ENCODE measurements at places on chromosomes 4 and X.
A peak's percentile ranks its signal among the peaks of the same experiment; 100 is the strongest.

DNA sequence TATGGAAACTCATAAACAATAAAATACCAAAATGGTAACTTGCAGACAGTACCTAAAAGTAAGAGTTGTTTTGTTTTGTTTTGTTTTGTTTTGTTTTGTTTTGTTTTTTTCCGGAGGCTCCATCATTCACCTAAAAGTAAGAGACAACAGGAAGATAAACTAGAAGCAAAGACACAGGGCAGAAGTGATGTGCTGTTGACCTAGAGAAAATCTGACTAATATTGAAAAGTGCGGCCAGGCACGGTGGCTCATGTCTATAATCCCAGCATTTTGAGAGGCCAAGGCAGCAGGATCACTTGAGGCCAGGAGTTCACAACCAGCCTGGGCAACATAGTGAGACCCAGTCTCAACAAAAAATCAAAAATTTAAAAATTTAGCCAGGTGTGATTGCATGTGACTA lies 5.6 kb upstream of the CENPC start:
- H3K27ac ChIP-seq, result no peak overlapping the region
- no peaks in the 10 kb centered on the region for H3K36me3 ChIP-seq
- no peak for DNase-seq
- peaks cover 5% of the 10 kb centered on the region for H3K4me1 ChIP-seq
- H3K27me3 ChIP-seq, result no peaks in the 10 kb centered on the region

DNA sequence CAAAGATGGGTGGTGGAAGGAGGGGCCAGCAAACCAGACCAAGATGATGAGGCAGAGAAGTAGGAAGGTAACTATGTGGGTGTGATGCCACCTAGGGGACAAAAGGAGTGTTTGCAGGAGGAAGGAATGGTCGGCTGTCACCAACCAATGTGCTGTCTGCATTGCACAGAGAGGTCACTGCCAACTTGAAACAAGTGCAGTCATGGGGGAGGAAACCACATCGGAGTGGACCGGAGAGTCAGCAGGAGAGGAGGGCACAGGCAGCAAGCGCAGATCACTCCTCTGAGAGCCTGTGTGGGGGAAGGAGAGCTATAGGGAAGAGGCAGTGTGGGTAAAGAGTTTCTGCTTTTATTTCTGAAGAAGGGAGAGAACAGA lies 38.5 kb upstream of the FGFBP2 start:
- DNase-seq, result peak; percentile 58
- H3K36me3 ChIP-seq, result no peaks in the 10 kb centered on the region
- peaks cover 6% of the 10 kb centered on the region for H3K27me3 ChIP-seq
- no peak overlapping the region for H3K4me3 ChIP-seq
- H3K4me1 ChIP-seq, result no peaks in the 10 kb centered on the region

DNA sequence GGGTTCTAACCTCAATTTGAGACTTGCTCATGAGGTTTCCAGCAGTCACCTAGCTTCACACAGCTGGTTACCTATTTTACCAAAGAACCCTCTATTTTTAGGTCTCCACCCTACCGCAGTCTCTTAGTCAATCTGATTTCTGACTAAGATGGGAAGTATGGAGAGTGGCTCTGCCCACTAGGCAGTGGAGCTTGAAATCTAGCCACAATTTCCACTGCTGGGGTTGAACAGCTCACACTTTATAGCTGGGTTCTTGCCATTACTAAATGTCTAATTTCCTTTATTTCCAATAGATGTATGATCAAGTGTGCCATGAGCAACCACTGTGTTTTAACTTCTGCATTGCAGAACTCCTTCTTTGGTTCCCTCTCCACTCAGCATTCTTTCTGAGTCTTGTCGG lies 43.1 kb downstream of the GASK1B start:
- no peaks in the 10 kb centered on the region for H3K36me3 ChIP-seq
- DNase-seq, result no peak
- no peaks in the 10 kb centered on the region for H3K27me3 ChIP-seq
- no peak overlapping the region for H3K4me3 ChIP-seq

DNA sequence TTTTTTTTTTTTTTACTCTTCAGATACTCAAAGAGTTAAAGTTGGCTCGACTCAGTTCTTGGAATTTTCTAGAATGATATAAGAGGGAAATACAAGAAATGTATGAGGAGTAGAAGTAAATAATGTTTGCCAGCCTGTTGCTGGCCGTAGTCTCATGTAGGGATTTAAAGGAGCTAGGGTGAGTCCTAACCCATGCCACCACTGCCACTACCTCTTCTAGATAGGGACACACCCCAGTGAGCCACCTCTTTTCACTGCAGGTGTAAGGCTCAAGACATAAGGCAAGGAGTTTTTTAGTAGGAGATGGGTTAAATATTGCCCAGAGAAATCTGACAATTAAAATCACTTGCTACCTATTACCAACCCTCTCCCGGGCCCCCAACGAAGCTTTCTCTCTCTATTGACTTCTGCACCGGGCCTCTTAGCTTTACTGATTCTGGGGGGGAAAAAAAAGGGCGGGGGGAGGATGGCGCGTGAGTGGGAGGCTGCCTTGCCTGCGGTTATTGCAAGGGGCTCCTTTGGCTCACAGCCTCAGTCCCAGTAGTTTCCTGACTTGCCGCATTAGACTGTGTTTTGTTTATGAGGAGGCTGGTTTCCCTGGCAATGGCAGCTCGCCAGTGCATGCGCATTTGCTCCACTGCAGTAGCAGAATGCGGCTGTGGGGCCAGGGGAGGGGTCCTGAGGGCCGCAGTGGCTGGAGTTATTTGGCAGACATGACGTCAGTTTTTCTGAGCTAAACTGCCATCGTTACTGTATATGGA lies 3.0 kb downstream of the LINC00632 start:
- H3K4me1 ChIP-seq, result no peaks in the 10 kb centered on the region
- H3K27me3 ChIP-seq, result peaks cover 1% of the 10 kb centered on the region
- DNase-seq, result peak; percentile 43
- H3K4me3 ChIP-seq, result no peak overlapping the region

DNA sequence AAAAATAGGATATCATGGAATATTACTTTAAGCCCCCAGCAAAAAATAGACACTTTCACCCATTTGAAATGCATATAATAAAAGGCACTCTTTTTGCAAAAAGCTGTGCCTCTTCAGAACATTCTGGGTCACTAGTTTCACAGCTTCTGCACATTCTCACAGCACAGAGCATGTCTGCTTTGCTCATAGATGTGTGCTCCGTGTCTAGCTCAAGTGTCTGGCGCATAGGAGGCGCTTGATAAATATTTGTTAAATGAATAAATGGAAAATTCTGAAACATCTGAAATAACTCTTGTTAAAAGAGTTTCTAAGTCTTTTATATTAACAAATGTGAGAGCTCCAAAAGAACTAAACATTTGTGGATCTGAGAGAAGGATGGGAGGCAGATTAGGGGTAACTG lies 275.2 kb downstream of the PTTG2 start:
- no peaks in the 10 kb centered on the region for H3K27me3 ChIP-seq
- H3K4me3 ChIP-seq, result no peak overlapping the region

- H3K4me3 ChIP-seq, result no peak overlapping the region
- H3K27ac ChIP-seq, result no peak overlapping the region
Measured at GRCh38 chr4:52728691-52729240, 22.5 kb downstream of the ERVMER34-1 start.

DNA sequence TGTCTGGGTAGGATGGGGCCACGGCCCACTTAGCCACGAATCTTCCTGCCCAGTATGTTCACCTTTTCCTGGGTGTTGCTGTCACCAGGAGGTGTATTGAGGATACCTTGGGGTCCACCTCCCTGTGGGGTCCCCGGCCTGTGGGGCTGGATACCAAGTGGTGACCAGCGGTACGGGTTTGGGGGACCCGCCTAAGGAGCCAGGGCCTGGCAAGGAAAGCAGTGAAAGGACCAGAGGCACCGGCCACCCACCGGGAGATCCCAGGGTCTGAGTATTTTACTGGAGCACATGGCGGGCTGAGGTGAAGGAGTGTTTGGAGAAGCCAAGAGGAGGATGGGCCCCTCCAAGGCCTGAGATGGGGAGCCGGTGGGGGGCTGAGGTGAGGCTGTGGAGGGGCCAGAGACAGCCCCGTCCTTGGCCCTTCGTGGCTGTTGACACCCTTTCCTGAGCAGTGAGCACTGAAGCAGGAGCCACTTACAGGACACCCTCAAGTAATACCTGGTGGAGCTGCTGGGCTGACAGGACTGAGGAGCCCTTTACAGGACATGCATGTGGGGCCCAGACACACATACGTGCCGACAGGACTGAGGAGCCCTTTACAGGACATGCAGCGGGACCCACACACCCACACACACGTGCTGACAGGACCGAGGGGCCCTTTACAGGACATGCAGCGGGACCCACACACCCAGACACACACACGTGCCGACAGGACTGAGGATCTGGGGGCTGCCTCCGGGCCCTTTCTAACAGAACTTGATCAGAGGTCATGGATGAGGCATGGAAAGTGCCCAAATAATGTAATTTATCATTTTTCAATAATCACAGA lies 38.4 kb downstream of the TMEM271 start:
- no peaks in the 10 kb centered on the region for H3K4me1 ChIP-seq
- peaks cover 48% of the 10 kb centered on the region for H3K36me3 ChIP-seq
- DNase-seq, result no peak
- no peaks in the 10 kb centered on the region for H3K27me3 ChIP-seq

- DNase-seq, result no peak
- H3K4me1 ChIP-seq, result no peaks in the 10 kb centered on the region
- H3K36me3 ChIP-seq, result no peaks in the 10 kb centered on the region
- H3K27ac ChIP-seq, result no peak overlapping the region
Measured at GRCh38 chr4:1573830-1574459, 110.2 kb downstream of the FAM53A start.

DNA sequence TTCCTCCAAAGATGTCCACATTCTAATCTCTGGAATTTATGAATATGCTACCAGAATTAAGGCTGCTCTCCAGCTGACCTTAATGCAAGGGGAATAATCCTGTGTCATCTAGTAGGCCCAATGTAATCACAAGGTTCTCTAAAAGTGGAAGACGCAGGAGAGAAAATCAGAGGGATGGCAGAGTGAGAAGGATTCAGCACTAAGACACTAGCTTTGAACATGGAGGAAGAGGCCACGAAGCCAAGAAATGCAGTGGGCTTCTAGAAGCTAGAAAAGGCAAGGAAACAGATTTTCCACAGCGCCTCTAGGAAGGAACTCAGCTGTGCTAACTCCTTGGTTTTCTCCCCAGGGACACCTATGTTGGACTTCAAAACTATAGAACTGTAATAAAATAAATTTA lies 240.7 kb upstream of the TRAM1L1 start:
- H3K27me3 ChIP-seq, result no peaks in the 10 kb centered on the region
- H3K27ac ChIP-seq, result no peak overlapping the region
- DNase-seq, result no peak
- no peak overlapping the region for H3K4me3 ChIP-seq
- H3K4me1 ChIP-seq, result no peaks in the 10 kb centered on the region

GRCh38 chrX:32280489-32280888 lies 930.9 kb downstream of the DMD start:
- H3K36me3 ChIP-seq, result no peaks in the 10 kb centered on the region
- DNase-seq, result no peak
- H3K27me3 ChIP-seq, result no peaks in the 10 kb centered on the region
- H3K4me3 ChIP-seq, result no peak overlapping the region
- H3K27ac ChIP-seq, result no peak overlapping the region

DNA sequence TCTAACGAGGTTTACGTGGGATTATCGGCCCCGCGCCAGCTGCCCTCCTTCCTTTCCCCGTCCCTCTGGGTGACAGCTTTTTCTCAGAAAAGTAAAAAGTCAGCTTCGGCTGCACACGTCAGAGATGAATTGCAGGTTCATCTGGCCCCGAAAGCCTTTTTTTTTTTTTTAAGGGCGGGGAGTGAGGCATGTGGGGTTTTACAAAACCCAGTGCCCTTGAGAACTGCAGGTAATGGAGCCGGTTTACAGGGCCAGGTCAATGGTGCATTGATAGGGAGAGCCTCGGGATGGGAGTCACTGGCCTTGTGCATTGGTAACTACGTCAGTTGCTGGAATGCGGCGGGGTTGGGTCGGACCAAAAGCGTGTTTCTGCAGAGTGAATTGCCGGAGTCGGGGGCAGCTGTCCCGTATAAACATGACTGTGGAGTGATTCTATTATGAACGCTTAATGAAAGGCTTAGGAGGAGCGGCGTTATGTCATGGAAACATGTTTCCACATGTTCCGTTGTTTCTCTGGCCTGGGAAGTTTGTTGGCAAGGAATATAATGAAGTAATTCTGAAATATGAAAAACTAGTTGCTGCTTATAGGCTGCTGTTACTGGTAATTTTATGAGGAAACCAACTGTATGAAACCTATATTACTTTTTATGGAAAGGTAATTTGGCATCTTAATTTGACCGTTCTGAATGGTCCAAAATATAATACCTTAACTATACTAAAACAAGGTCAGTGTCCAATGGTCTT lies 1.1 kb downstream of the HSPA4L start:
- H3K27me3 ChIP-seq, result peaks cover 44% of the 10 kb centered on the region
- peak; percentile 77 for DNase-seq
- H3K4me1 ChIP-seq, result peaks cover 18% of the 10 kb centered on the region
- H3K27ac ChIP-seq, result peak overlapping the region; percentile 49

GRCh38 chr4:77861495-77861894 lies 1.1 kb upstream of the MRPL1 start:
- DNase-seq, result peak; percentile 41
- peaks cover 4% of the 10 kb centered on the region for H3K27me3 ChIP-seq

- H3K36me3 ChIP-seq, result no peaks in the 10 kb centered on the region
- DNase-seq, result peak; percentile 89
Measured at GRCh38 chr4:99816545-99817308, at the start of gene DAPP1. TSS of gene DAPP1 (plus strand) at chr4:99816827. CDS start at chr4:99816914, 87 bp downstream.

DNA sequence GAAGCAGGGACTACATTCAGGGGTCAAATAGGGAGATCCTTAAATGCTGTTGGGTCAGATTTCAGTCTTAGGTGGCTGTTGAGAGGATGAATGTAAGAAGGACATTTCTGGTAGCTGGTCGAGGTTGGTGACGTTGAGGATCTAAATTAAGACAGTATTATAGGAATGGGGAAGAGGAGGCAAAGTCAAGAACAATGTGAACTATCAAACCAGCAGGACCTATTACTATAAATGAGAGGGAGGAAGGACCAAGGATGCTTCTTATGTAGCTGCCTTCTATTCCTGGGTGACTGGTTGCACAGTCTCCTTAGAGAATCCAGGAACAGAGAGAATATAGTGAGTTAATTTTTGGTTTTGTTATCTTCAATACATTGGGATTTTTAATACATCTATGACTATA lies 118.5 kb upstream of the BMPR1B start:
- no peak overlapping the region for H3K4me3 ChIP-seq
- H3K27me3 ChIP-seq, result no peaks in the 10 kb centered on the region
- H3K27ac ChIP-seq, result no peak overlapping the region
- H3K36me3 ChIP-seq, result peaks cover 3% of the 10 kb centered on the region
